ENCODE measurements at places on chromosomes 6 and 20. TPM values are rescaled to one million over a fixed set of nuclear protein-coding genes. Genes with fewer than 3 reads are reported as not detected.

The MRAP2 gene
- 5.1 TPM for total RNA-seq

- no peak for DNase-seq
Observed at GRCh38 chr20:43243672-43244269, 54.1 kb upstream of the PTPRT start.

- no peak for DNase-seq
Observed at GRCh38 chr6:1890071-1890470, 280.4 kb downstream of the FOXC1 start.

DNA sequence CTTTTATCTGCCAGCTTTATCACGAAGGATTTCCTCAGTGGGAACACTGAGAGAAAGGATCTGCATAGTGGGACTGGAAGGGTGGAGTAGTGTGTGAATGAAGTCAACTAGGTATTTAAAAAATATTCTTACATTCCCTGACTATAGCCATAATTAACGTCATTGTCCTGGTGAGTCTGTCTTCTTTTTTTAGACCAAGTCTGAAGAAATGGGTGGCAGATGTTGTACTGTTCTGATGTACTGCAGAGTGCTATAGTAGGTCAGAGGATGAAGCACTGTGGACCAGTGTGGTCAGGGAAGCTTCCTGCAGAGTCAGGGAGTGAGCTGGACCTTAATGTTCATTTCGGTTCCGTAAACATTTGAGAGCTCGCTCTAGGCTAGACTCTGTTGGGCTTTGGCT lies 11.9 kb downstream of the TULP4 start:
- peak; percentile 74 for DNase-seq

The SMOC2 gene
- total RNA-seq, result 10.6 TPM

DNA sequence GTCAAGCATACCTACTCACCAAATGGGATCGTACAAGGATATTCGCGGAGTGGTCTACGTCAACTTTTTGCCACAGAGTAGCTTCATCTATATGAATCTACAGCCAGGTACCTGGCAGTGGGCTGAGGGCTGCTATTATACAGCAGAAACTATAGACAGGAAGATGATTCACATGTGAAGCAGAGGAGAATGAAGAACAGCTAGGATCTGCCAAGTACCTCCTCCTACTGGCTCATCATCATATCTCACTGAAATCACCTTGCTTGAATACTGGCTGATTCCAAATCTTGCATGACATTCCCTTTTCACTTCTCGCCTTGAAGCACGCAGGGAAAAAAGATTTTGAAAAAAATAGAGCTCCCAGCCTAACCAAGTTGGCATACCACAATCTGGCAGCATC lies 488.7 kb upstream of the NRSN1 start:
- no peak for DNase-seq
